ENCODE measurements at places on chromosomes 6 and 20. TPM values are rescaled to one million over a fixed set of nuclear protein-coding genes. Genes with fewer than 3 reads are reported as not detected.

NFATC2 gene
- 5.0 TPM for total RNA-seq

CTAGE9 gene
- not detected for total RNA-seq

COMMD7 gene
- 13.2 TPM for total RNA-seq

RIPOR2 gene
- total RNA-seq: 0.44 TPM

C20orf96 gene
- 22.1 TPM for total RNA-seq

EPPIN gene
- not detected for total RNA-seq

ADGRF4 gene
- total RNA-seq: not detected

VSX1 gene
- total RNA-seq: not detected

RCAN2 gene
- total RNA-seq: 0.57 TPM

SLC44A4 gene
- 0.74 TPM for total RNA-seq

DYNLT2 gene
- total RNA-seq: 1.5 TPM

HLA-G gene
- total RNA-seq: not detected

BPI gene
- not detected for total RNA-seq

BHLHE23 gene
- total RNA-seq: not detected

CALHM4 gene
- not detected for total RNA-seq

EIF2S2 gene
- 121 TPM for total RNA-seq

GMDS gene
- 34.4 TPM for total RNA-seq

PERP gene
- total RNA-seq: 85.9 TPM

ELMO2 gene
- total RNA-seq: 22.9 TPM

LCA5 gene
- total RNA-seq: 2.0 TPM

MOG gene
- not detected for total RNA-seq

ADGRF1 gene
- total RNA-seq: 39.6 TPM
